ENCODE measurements at places on chromosomes 5 and 9.

DNA sequence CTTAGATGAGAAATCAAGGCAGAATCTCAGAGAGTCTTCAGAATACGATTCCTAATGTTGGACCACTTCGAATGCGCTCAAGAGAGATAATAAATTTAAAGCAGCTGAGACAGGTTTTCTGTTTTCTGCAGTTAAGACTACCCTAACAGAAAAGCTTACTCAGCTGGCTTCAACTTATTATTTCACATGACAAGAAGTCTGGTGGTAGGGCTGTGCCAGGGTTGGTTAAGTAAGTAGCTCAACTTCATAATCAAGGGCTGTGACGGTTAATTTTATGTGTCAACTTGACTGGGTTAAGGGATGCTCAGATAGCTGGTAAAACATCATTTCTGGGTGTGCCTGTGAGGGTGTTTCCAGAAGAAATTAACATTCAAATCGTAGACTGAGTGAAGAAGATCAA lies 3.8 kb downstream of the GPR150 start:
- no peak for DNase-seq

DNA sequence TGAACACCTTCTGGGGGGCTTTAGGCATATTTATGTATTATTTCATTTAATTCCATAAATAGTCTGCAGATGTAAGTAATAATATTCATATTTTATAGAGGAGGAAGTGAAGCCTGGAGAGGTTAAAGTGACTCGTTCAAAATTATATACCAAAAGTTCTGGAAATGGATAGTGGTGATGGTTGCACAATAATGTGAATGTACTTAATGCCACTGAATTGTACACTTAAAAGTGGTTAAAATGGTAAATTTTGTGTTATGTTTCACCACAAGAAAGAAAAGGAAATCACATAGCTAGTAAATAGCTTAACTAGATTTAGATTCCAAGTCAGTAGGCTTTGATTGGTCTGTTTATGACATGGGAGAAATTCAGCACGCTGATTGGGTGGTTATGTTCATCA lies 13.0 kb upstream of the TMEFF1 start:
- DNase-seq: no peak

- no peak for DNase-seq
Measured at GRCh38 chr9:38339496-38339895, 53.0 kb upstream of the ALDH1B1 start.

GRCh38 chr9:107131108-107131799 lies 151.8 kb upstream of the RAD23B start:
- DNase-seq: no peak
